ENCODE measurements at places on chromosomes 1 and 21.

- no peak for DNase-seq
These were observed 26.5 kb downstream of the LRRN2 start for GRCh38 chr1:204659056-204659455.

DNA sequence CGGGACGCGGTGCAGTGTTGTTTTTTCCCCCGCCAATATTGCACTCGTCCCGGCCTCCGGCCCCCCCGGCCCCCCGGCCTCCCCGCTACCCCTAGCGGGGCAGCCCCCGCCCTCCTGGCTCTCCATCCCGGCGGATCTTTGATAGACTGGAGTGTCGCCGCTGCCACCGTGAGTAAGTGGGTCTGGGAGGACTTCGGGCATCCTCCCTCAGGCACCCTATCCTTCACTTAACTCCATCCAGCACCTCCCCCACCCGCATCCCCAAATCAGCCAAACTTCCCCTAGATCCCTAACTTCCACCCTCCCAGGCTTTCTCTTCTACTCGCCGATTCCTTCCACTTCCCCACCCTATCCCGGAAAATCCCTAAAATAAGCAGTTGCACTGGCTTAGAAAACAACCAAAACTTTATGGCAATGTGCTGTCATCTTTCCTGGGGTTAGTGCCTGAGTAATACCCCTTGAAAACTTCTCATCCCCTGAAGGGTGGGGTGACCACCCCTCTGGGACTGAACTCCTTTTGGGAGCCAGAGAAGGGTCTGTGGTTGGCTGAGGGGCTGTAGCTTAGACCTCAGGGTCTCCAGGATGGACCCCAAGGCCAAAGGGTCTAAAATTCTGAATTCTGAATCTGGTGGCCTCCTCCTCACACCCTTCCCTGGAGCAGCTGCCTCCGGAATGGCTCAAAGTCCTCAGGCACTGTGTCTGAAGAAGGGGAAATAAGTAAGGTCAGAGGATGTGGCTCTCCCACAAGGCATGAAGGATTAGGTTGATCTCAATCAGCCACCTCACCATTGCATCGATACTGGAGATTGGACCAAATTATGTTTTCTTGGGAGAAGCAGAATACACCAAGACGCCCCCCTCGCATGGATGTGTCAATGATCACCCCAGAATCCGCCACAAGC, 12.2 kb downstream of the THBS3 start:
- DNase-seq = no peak

DNA sequence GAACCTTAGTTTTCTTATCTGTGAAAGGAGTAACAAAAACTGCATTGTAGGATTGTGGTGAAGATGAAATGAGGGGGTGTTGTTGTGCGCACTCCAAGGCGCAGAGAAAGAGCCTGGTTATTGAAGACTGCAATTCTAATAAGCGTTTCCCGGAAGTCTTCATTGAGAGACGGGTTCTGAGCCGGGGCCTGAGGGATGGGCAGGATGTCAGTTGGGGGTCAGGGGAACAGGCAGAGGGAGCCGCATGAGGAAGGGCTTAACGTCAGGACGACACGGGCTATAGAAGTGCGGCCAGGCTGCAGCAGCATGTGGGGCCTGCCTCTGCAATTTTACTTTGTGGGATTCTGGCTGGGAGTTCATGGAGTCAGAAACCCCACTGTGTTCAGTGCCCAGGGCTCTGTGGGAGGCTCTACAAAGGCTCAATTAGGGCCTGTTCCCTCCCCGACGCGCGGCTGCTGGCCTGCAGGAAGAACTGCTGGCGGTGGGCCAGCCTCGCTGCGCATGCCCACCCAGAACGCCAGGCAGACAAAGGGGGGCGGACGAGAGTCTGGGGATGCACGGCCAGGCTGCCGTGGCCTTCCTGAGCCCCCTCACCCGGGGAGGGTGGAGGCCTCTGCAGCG, 20.7 kb downstream of the TRIM62 start:
- DNase-seq = peak; percentile 52

- no peak for DNase-seq
These were observed 77.1 kb downstream of the RYR2 start for GRCh38 chr1:237119091-237119490.

DNA sequence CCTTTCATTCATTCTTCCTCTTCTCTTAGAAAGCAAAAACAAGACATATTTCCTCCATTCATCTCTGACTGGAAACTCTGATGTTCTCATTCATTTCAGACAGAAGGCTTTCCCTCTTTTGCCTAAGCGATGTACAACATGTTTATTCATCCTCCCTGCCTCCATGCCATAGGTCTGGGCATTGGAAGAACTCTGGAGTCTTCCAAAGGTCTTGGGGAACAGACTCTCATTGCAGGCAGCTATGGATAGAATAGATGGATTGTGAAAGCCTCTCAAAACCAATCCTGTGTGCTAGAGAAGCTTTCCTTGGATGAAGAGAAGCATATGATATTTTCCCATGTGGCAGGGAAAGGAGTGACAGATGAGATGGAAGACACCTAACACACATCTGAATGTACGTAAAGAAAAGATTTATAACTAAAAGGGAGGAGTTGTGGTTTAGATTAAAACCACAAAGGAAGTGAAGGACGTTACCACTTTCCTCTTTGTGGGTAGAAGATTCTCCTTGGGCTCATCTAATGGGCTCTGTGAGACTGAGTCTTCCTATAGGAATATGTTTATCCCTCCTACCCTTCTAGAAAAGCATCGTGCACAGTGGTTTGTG, 38.7 kb downstream of the BCL9 start:
- no peak for DNase-seq

- DNase-seq = no peak
These were observed 22.7 kb downstream of the FMO3 start for GRCh38 chr1:171113382-171113781.

GRCh38 chr1:33143176-33143575, 38.7 kb downstream of the TRIM62 start:
- no peak for DNase-seq

DNA sequence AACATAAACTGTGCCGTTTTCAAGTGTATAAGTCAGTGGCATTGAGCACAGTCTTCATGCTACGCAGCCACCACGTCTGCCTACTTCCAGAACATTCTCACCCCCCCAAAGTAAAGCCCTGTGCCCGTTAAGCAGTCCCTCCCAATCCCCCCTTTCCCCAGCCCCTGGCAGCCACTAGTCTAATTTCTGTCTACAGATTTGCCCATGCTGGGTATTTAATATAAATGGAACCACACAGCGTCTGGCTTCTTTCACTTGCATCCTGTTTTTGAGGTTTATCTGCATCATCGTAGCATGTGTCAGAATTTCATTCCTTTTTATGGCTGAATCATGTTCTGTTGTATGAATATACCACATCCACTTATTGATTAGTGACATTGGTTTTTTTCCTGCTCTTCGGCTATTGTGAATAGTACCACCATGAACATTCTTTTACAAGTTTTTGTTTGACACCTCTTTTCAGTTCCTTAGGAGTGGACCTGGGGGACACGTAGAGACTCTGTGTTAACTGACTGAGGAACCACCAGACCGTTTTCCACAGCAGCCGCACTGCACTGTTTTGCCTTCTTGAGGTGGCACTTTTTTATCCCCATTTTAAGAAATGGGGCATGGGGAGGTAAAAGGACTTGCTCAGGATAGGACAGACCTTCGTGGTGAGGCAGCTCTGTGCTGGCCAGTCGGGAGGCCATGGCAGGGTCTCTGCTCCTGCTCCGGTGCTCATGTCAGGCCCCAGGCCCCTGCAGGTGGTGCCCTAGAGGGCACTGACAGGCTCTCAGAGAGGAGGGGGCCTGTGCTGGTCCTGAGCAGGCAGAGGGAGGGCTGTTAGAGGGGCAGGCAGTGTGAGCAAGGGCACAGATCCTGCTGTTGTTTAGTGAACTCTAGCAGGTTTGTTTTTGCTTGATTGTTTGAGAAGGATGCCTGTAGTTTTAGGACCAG, 123.8 kb downstream of the PCBP3 start:
- DNase-seq = no peak

DNA sequence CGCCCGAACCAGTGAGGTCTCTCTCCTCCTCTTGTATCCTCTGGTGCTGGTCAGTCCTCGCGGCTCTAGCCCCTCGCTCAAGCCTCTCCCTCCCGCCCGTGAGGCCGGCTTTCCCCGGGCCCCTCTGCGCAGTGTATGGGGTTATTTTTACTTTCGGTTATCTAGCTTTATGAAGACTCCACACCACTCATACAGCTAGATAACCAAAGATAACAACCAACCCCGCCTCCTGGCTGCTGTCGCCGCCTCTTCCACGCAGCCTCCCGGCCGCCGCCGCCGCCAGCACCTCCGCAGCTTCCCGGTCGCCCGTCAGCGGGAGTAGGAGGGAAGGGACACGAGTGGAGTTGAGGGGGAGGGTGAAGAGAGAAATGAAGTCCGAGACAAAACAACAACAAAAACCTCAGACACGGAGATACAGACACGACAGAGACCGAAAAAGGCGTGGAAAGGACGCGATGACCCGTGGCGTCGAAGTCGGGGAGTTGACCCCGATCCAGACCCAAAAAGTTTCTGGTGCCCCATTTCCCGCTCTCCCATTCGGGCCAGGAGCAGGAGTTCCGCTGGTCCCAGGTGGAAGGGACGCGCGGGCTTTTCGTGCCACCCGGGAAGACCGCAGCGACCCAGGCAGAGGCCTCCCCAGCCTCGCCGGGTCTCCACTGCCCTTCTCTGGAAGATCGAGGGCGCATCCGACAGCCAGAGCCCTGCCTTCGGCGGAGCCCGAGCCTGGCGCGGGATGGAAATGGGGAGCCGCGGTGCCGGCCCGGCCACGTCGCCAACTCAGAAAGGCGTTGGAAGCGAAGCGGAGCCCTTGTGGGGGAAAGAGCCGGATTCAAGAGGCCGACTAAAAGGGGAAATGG, 51.4 kb downstream of the RHBG start:
- DNase-seq = no peak

GRCh38 chr1:2976180-2976562, 45.1 kb upstream of the ACTRT2 start:
- no peak for DNase-seq

- DNase-seq = no peak
These were observed 250.8 kb downstream of the KCNJ6 start for GRCh38 chr21:37665230-37666024.

GRCh38 chr1:162554258-162554657, 7.3 kb upstream of the UAP1 start:
- DNase-seq = no peak

DNA sequence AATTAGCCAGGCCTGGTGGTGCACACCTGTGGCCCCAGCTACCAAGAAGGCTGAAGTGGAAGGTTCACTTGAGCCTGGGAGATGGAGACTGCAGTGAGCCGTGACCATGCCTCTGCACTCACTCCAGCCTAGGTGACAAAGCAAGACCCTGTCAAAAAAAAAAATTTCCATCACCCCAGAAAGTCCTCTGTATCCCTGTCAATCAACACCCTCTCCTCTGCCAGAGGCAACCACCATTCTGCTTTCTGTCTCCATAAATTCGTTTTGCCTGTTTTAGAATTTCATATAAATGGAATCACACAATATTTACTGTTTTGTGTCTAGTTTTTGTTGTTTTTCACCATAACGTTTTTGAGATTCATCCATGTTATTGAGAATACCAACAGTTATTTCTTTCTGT, 141.6 kb upstream of the SLC45A1 start:
- no peak for DNase-seq

GRCh38 chr1:91803847-91804545, 82.0 kb downstream of the TGFBR3 start:
- DNase-seq = no peak

- no peak for DNase-seq
These were observed 105.5 kb downstream of the NUF2 start for GRCh38 chr1:163427279-163427678.

DNA sequence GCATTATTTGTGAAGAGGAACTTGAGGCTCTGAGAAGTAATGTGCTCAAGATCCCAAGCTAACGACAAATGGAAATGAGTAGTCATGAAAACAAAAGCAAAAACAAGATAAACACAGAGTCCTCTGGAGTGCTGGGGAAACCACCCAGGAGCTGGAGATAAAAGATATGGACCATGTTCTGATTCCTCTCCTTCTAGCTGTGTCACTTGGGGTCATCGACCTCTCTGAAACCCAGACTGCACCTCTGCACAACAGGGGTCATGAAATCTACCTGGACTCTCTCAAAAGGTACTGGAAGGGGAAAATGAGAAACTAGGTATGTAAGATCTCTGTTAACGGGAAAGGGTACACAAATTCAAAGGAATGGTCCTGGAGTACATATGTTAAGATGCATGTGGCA, 6.5 kb downstream of the PGLYRP4 start:
- no peak for DNase-seq

- no peak for DNase-seq
These were observed 121.8 kb downstream of the OSBPL9 start for GRCh38 chr1:51738681-51739080.

DNA sequence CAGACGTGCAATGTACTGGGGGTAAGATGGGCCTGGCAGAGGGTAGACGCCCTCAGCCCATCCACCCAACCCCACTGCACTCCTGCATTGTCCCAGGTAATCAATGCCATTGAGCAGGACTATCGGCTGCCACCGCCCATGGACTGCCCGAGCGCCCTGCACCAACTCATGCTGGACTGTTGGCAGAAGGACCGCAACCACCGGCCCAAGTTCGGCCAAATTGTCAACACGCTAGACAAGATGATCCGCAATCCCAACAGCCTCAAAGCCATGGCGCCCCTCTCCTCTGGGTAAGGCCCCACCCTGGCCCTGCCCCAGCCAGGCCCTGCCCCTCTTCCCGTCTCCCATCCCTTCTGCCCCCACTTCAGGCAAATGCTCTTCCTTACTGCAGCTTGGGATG, 62.4 kb downstream of the LACTBL1 start:
- no peak for DNase-seq

- DNase-seq = no peak
These were observed 151.7 kb downstream of the SEC16B start for GRCh38 chr1:177817937-177818875.

- no peak for DNase-seq
These were observed 43.3 kb downstream of the VPS26C start for GRCh38 chr21:37223804-37224345.

GRCh38 chr1:111417755-111418154, 9.8 kb downstream of the OVGP1 start:
- DNase-seq = no peak

DNA sequence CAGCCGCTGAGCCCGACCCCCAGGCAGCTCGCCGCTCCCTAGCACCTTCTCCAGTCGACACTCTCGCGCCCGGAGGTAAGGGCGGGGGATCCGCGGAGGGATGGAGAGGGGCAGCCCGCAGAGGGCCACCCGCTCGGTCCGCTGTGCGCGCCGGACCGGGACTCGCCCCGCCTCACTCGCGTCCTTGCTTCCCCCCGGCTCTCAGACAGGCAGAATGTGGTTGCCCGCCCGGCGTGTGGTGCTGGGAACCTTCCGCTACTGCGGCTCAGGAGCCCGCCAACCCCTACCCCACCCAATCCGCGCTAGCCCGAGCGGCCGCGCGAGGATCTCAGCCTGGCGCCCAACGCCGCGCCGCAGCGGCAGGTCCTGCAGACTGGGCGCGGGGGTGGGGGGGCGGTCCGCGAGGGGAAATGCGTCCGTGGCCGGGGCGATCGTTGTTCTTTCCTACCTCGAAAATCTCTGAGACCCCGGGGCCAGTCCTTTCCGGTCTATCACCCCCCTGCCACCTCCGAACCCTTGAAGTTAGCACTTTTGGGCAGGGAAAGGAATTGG, 404 bp downstream of the LRRC8C start:
- no peak for DNase-seq

Measured in right renal cortex interstitium (tissue), 3 donors.